Activated CD4-positive, alpha-beta T cell treated with anti-CD3 and anti-CD28 coated beads, Interleukin-10, Interleukin-2, amounts not matched to agents 100 ng/mL and 50 ng/mL, durations not matched to agents 16 hours and 8 hours (primary cell): ENCODE measurements at places on chromosomes 2 and 18.

GRCh38 chr2:179417436-179417949 is 152.9 kb upstream of the SESTD1 start:
- DNase-seq: no peak

DNA sequence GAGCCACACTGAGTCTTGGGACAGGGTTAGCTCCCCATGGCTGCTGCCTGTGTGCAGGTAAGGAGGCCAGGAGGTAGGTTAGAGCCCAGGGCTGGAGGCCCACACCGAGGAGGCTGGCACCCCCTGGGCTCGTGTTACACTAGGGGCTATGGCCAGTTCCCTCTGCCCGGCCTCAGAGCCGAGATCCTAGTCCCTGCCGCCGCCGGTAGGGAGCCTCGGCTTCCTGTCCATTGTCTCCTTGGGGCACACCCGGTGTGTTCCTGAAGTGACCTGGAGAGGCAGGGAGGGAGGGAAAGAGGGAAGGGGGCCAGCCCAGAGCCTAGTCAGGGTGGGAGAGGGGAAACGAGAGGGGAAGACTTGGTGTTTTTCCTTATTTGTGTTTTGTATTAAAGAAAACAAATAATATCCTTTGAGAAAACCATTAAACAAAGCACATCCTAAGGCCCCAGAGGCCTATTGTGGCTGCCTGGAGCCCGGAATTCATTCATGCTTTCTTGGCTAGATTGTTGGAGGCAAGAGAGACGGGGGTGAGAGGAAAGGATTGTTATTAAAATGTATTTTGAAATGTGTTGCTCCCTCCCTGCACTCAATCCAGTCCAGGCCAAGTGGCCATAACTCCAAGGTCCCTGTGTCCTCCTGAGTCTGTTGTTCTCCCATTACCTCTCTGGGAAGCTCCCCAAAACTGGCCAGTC is 170.7 kb downstream of the CTIF start:
- DNase-seq: no peak

DNA sequence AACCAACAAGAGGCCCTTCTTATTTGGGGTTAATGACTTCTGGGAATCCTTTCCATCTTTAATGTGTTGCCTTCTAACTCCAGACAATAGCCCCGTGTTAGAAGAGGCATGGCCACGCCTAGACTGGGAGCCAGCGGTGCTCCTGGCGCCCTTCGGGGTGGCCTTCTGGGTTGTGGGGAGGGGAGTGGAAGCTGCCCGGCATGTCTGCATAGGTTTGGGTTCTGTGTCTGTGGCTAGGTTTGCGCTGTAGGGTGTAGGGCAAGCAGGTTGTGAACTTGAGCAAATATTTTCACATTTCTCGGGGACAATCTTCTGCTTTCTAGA is 40.4 kb downstream of the CELF4 start:
- DNase-seq: no peak

DNA sequence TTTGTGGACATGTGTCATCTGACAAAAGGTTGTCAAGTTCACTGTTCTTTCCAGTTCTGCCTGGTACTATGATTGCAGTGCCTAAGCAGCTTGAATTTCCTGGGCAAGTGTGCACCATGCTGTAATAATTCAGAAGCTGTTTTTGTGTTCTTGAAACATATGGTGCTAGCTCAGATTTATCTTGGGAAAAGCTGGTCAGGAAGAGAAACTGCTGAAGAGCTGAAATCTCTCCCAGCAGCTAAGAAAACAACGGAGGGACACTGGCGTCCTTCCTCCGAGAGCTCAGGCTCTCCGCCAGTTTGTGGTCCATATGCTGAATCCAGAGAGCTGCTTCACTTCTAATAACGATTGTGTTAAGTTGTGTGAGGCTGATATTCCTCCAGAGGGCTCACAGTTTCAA is 642.0 kb downstream of the DPP10 start:
- DNase-seq: no peak

DNA sequence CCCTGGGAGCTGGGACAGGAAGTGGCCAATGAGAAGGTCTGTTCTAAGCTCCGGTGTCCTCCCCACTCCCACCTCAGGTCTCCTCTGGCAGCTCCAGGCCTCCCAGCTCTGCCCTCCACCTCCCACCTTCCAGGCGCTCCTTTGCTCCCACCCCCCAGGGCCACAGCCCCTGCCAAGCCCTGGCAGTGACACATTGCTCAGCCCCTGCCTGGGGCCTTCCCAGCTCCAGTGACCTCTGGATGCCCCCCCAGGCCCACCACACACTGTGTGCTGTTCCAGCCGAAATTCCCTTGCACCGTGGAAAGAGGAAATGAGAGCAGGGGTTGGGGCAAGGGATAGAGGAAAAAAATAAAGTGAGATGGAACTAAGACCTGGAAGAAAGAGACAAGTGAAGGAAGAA is 289.6 kb downstream of the CYP26B1 start:
- DNase-seq: no peak

GRCh38 chr2:234335661-234336228 is 161.1 kb downstream of the ARL4C start:
- peak; percentile 52 for DNase-seq

DNA sequence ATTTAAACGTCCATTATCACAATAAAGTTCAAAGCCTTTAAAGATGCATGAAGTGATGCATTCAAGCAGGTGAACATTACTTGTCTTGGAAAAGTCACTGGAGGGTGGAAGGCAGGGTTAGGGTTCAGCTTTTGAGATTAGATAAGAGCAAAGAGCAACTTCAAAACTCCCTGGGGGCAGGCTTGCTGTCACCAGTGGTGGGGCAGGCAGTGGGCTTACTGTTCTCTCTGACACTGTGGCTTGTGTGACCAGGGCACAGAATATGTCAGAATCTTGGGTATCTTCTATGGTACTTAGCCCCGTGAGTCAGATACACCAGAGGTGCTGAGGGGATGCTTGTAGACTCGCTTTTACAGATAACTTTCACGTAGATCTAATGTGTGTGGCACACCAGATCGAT is 52.8 kb downstream of the WIPF1 start:
- no peak for DNase-seq

DNA sequence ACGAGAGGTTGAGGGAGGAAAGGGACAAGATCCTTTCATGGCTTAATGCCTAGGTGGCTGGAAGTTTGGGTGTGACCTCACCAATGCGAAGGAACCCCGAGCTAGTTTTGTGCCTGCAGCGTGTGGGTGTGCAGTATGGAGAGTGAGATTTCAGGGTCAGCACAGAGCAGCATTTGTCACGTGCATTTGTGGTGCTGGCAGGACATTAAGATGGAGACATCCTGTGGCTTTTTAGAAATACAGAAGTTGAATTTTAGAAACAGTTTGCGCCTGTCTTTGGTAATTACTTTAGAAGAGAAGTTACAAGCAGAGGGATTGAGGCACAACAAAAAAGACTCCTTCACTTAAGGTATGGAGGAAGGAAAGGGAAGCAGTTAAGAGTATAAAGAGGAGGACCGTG is 258.2 kb upstream of the THUMPD2 start:
- DNase-seq: no peak

GRCh38 chr2:141766225-141766624 is 364.6 kb downstream of the LRP1B start:
- DNase-seq: no peak
